ENCODE measurements at places on chromosomes 5 and 9.

DNA sequence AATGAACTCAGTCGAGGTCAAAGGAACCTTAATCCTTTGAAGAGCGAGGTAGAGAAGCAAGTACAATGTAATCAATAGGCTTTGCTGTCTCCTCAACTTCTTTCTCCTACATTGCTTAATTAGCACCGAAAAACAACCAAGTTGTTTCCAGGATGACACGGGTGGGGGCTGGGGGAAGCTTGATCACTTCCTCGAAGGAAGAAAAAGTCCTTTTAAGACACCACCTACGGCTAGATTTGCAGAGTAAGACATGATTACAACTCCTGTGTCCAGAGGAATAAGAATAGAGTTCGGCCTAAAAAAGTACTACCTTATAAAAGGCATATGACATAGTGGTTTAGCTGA is 811 bp upstream of the ARRDC3 start:
- no peak for DNase-seq

DNA sequence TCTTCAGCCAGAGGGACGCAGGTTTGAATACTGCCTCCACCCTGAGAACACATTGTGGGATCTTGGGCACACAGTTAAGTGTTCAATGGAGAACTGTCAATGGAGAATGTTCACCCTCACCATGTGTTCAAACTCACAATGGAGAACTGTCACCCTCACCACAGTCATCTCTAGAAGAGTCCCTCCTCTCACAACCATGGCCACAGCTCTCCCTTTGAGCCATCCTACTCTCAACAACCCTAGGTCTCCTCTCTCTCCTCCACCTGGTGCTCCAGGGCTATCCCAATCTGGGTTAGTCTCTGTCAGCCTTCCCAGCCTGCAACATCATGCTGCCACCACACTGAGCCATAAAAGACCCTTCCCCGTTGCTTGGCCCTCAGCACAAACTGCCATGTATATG is 36.3 kb upstream of the HAND1 start:
- DNase-seq = no peak

- no peak for DNase-seq
These were observed 37.5 kb upstream of the ZFYVE16 start for GRCh38 chr5:80370390-80370789.

DNA sequence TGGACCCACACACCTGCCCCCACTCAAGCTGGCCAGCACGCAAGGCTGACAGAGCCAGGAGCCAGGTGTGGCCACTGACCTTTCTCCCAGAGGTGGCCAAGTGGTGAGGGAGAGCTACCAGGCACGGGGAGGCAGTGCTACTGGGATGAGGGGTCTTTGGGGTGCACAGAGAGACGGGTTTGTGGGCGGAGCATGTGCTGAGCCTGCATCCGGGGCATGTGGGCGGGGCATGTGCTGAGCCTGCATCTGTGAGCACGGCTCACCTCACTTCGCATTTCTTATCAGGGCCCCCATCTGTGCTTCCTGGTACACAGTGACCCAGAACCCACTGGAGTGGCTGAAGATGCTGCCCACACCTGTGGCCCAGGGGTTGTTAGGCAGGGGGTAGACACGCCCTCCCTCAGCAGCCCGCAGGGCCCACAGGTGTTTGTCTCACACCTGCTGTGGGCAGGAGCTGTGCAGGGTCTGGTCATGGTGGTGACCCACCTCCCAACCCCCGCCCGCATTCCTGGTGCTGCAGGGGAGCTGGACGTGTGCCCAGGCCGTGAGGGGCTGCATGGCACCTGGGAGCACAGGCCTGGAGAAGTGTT is 21.5 kb downstream of the CCDC187 start:
- no peak for DNase-seq

GRCh38 chr9:134053941-134054761 is 13.7 kb downstream of the BRD3 start:
- DNase-seq = no peak

GRCh38 chr5:160108124-160108523 is 11.1 kb downstream of the PWWP2A start:
- no peak for DNase-seq

- DNase-seq = no peak
These were observed 51.9 kb upstream of the SH3PXD2B start for GRCh38 chr5:172506251-172506650.

GRCh38 chr5:170307575-170308465 is 10.2 kb upstream of the LCP2 start:
- peak; percentile 99 for DNase-seq

DNA sequence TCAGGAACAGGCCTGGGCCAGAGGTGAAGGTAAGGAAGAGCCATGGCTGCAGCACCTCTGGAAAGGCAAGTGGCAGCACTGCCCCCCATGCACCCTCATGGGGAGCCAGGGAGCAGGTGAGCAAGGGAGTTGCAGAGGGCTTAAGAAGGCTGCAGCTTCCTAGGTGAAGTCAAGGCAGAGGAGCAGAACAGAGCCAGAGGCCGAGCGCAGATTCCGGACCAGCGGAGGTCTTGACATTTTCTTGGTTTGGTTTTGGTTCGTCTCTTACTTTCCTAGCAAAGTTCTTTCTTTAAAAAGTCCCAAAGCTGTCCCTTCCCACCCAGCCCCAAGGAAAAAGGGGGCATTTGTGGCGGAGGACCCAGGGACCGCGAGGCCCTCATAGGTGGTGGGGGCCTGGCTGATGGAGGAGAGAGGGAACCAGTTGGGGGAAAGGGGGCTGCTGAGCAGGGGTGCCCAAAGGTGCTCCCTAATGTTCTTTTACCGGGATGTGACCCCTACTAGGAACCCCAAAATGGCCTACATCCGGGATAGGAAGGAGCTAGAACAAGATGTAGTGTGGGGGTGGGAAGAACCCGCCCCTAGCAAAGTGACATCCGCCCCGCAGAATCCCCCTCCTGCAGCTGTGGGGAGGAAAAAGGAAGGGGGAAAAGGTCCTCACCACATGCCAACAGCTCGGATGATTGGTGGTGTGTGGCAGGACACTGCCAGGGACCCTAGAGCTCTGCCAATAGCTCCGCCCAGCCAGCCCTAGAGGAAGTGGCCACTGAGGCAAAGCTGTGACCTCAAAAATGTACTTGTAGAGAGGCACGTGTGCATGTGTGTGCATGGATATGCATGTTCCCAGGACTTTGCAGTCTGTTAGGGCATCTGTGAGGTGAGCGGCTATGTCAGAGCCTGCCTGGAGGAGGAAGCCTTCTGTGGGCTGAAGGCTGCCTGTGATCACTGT is 914 bp upstream of the CD72 start:
- DNase-seq = no peak

- DNase-seq = no peak
These were observed 22.3 kb upstream of the SNAPC3 start for GRCh38 chr9:15400281-15400941.

DNA sequence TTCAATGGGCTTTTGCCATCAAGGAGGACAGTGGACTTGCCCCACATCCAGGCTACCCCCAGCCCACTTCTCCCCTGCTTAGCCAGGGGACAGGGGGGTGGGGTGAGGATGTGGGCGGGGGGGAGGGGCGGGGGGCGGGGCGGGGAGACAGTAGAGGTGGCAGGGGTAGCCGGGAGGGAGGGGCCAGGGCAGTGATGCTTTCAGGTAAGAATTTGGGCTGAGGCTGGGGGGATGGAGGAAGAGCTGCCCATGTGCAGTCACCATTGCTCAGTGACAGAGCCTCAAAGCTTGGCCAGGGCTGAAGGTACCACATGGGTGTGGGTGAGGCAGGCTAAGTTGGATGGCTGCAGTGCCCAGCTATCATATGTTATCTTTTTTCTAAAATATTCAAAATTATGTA is 40.7 kb upstream of the HNRNPA0 start:
- no peak for DNase-seq

- peak; percentile 38 for DNase-seq
These were observed 23.8 kb downstream of the C9 start for GRCh38 chr5:39340506-39340905.

DNA sequence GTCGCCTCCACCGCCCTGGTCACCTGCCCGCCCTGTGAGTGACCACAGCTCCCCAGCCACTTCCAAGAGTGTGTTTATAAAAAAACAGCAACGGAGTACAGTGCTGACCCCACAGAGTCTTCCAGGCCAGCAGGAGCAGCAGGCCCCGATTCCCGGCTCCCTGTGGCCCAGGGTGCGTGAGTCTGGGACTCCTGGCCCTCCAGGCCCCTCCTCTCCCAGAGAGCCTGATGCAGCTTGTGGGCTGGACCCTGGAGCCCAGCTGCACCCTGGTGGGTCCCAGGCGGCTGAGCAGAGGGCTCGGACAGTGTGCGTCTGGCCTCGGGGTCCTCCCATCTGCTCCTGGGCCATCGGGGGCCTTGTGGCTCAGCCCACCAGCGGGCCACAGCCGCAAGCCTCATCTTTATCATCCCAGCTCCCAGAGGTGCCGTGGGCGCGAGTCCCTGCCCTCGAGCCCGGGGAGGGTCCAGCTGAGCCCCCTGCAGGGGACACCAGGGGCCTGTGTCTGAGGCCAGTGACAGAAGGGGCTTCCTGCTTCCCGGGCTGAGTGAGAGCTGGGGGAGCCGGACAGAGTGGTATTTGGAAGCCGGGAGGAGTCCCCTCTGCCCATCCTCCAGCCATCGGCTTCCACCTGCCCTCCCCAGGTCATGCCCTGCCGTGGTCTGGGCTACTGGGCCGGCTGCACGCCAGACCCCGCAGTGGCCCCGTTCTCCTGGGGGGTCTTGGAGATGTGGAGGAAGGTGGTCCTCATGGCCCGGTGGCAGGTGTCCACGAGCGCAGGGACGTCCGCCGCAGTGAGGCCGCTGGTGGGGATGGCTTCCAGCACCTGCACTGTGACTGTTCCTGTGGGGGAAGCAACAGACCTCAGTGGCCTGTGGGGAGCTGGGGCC is 10.6 kb downstream of the EGFL7 start:
- DNase-seq = no peak

DNA sequence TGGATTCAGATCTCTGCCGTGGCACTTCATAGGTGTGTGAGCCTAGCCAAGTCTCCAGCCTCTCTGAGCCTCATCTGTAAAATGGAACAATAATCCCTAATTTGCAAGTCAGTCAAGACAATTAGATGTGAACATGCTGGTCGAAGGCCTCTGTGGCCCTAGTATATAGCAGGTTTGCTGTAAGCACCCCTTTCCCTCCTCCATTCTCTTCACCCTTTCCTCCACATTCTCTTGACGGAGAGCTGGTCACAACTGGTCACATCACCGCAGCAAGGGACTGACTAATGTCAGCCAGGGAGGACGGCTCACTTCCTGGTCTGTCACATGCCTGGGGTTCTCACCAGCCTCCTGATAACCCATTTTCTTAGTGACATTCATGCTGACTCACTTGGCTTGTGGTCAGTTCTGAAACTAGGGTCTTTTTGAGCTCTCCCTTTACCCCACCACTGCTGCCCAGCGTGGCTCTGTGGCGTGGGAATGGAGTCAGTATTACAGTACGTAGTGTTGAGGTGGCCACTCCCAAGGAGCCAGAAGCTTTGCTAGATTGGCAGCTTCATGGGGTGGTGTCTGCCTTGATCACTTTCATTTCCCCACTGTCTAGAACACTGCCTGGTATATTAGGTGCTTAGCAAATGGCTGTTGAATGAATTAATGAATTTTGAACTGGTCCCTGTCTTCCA is 47.8 kb downstream of the ERGIC1 start:
- DNase-seq = peak; percentile 85

DNA sequence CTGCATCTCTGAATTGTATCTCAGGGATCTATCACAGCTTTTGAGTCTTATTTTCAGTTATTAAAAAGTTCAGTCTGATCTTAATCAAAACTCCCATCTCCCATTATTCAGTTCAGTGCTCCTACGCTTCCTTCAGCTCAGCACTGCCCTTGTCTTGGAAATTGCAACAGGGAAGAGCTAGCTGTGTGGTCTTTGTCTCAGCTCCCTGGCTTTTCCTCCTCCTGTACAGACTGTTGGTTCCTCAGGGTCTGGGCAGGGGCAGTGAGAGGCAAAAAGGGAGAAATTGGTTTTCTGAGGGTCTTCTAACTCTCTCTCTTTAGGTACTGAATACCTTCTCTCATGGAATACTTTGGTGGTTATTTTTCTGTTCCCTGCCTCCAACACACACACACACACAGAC is 48.2 kb downstream of the PDE8B start:
- no peak for DNase-seq

DNA sequence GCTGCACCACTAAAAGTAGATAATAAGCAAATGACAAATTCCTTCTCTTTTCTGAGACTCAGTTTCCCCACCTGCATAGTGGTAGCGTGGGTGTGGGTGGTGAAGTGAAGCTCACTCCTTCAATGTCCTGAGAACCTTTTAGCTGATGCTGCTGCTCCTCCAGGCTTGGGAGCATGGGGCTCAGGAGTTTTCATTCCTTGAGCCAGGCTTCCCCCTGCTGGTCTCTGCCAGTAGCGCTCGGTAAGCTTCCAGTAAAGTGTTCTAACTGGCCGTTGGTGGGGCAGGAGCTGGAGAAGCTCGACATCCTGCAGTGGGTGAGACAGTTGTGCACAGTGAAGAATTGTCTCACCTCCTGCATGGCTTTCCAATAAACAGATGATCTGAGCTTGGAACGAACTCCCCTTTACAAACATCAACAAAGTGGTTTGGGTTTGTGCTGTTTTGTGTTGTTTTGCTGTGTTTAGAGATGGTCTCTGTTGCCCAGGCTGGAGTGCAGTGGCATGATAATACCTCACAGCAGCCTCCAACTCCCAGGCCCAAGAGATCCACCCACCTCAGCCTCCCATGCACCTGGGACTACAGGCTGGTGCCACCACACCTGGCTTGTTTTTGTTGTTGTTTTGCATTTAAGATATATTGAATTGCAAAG is 34.6 kb downstream of the SPARC start:
- peak; percentile 80 for DNase-seq

- DNase-seq = no peak
These were observed 82.9 kb downstream of the CEMIP2 start for GRCh38 chr9:71685394-71685793.

- peak; percentile 50 for DNase-seq
These were observed 767.7 kb downstream of the DTWD2 start for GRCh38 chr5:118220556-118221195.

GRCh38 chr5:31097851-31098250 is 95.6 kb upstream of the CDH6 start:
- no peak for DNase-seq

- DNase-seq = no peak
These were observed 315.3 kb downstream of the GADD45G start for GRCh38 chr9:89920131-89920530.

- peak; percentile 55 for DNase-seq
These were observed 9.9 kb downstream of the PTCH1 start for GRCh38 chr9:95506678-95507463.

GRCh38 chr5:218457-219291 is 554 bp downstream of the SDHA start:
- no peak for DNase-seq

DNA sequence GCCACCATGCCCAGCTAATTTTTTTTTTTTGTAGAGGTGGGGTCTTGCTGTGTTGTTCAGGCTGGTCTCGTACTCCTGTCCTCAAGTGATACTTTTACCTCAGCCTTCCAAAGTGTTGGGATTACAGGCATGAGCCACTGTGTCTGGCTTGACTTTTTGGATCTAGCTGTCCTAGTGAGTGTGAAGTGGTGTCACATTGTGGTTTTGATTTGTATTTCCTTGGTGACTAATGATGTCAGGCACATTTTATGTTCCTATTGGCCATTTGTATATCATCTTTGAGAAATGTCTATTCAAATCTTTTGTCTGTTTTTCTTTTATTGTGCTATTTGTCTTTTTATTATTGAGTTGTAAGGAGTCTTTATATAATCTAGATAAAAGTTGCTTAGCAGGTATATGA is 53.5 kb upstream of the MCCC2 start:
- peak; percentile 58 for DNase-seq
